ENCODE measurements at places on chromosomes 2 and 18.

- peaks cover 14% of the 10 kb centered on the region for H3K36me3 ChIP-seq
- no peak overlapping the region for H3K27ac ChIP-seq
- H3K4me1 ChIP-seq, result no peaks in the 10 kb centered on the region
- no peak overlapping the region for H3K4me3 ChIP-seq
- DNase-seq, result no peak
These were observed 14.6 kb downstream of the ZNF519 start for GRCh38 chr18:14117606-14118005.

GRCh38 chr18:79754022-79754761, 43.5 kb upstream of the KCNG2 start:
- no peaks in the 10 kb centered on the region for H3K27me3 ChIP-seq
- DNase-seq, result no peak
- no peaks in the 10 kb centered on the region for H3K4me1 ChIP-seq
- H3K4me3 ChIP-seq, result no peak overlapping the region

GRCh38 chr2:111705711-111706336, 178.2 kb downstream of the ANAPC1 start:
- H3K36me3 ChIP-seq, result no peaks in the 10 kb centered on the region
- peaks cover 68% of the 10 kb centered on the region for H3K4me1 ChIP-seq
- no peaks in the 10 kb centered on the region for H3K27me3 ChIP-seq
- H3K27ac ChIP-seq, result peak overlapping the region; percentile 97
- H3K4me3 ChIP-seq, result no peak overlapping the region

- H3K36me3 ChIP-seq, result no peaks in the 10 kb centered on the region
- H3K27ac ChIP-seq, result no peak overlapping the region
- no peaks in the 10 kb centered on the region for H3K27me3 ChIP-seq
These were observed 16.3 kb upstream of the PKDCC start for GRCh38 chr2:42031281-42032223.

GRCh38 chr2:240127911-240128607, 8.0 kb downstream of the COPS9 start:
- H3K27me3 ChIP-seq, result no peaks in the 10 kb centered on the region
- no peak overlapping the region for H3K4me3 ChIP-seq
- H3K4me1 ChIP-seq, result no peaks in the 10 kb centered on the region
- no peak for DNase-seq
- no peak overlapping the region for H3K27ac ChIP-seq

- H3K27me3 ChIP-seq, result no peaks in the 10 kb centered on the region
- no peak overlapping the region for H3K4me3 ChIP-seq
- DNase-seq, result no peak
- H3K27ac ChIP-seq, result no peak overlapping the region
These were observed 50.8 kb upstream of the FANCL start for GRCh38 chr2:58291726-58292438.

DNA sequence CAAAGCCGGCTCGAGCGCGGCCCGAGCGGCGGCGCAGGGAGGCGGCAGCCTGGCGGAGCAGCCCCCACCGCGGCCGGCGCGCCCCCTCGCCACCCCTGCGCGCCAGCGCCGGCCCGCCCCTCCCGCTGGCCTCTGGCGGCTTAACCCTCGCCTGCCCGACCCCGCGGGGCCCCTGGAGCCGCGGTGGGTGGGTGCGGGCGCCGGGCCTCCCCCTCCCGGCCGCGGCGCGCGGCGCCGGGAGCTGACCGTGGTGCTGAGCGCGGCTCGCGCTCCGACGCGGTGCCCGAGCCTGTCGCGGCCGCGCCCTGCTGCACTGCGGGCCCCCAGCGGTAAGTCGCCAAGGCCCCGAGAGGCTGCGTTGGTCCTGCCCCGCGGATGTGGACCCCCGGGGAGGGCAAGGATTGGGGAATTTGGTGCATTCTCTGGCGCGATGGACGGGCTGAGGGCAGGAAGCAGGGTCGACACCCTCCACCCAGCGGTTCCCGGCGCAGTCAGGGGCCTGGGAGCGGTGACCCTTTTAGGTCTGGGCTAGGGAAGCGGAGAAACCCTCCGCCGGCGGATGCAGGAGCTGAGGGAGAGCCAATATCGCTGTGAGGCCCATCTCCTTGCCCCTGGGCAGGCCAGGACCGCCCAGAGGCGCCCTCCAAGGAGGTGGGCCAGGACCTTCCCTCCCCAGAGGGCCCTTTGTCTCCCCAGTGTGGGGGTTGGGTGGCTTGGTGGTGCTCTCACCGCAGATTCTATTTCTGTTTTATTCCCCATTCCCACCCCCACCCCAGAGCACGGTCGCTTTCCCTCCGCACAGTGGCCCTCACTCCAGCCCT, 923 bp downstream of the AMER3 start:
- DNase-seq, result peak; percentile 91
- H3K4me1 ChIP-seq, result peaks cover 16% of the 10 kb centered on the region
- H3K27me3 ChIP-seq, result peaks cover 74% of the 10 kb centered on the region
- no peaks in the 10 kb centered on the region for H3K36me3 ChIP-seq

GRCh38 chr18:5496305-5496704, 47.5 kb downstream of the EPB41L3 start:
- no peak overlapping the region for H3K4me3 ChIP-seq
- H3K4me1 ChIP-seq, result no peaks in the 10 kb centered on the region
- DNase-seq, result no peak
- no peaks in the 10 kb centered on the region for H3K36me3 ChIP-seq

DNA sequence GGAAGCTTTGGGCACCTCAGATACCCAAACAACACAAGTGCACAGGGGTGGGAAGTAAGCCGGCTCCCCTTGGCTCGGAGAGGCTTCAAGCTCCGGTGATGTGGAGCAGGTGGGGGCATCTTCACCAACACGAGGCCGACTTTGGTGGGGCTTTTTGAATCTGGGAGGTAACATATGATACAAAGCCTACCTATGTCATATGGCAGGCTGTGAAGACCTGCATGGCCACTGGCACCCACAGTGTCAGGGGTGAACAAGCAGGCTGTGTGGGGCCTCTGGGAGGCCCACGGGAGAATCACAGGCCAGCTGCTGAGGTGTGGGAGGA, 109.0 kb downstream of the EIPR1 start:
- peaks cover 97% of the 10 kb centered on the region for H3K27me3 ChIP-seq
- H3K4me3 ChIP-seq, result no peak overlapping the region
- peaks cover 14% of the 10 kb centered on the region for H3K4me1 ChIP-seq
- no peak overlapping the region for H3K27ac ChIP-seq
- no peaks in the 10 kb centered on the region for H3K36me3 ChIP-seq

- no peak overlapping the region for H3K4me3 ChIP-seq
- no peaks in the 10 kb centered on the region for H3K4me1 ChIP-seq
- no peaks in the 10 kb centered on the region for H3K36me3 ChIP-seq
- DNase-seq, result no peak
- H3K27me3 ChIP-seq, result no peaks in the 10 kb centered on the region
- H3K27ac ChIP-seq, result no peak overlapping the region
These were observed 659.5 kb downstream of the TSN start for GRCh38 chr2:122414902-122415301.

DNA sequence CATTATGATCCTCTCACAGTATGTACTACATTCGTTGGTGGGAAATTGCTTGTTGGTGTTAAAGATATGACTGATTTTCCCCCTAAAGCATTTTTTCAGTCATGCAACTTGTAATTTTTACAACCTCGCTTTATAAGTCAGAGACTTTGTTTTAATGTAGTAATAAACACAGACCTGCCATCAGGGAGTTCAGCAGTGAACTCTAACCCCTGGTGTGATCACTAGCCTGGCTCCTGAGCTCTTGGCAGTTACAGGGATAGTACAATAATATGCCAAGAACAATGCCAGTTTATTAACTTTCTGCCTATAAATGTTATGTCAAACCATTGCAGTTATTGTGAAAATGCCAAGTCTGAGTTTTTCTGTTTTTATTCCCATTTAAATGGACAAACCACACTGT, 93.8 kb downstream of the EDAR start:
- H3K27ac ChIP-seq, result no peak overlapping the region
- H3K4me1 ChIP-seq, result no peaks in the 10 kb centered on the region
- H3K4me3 ChIP-seq, result no peak overlapping the region
- H3K36me3 ChIP-seq, result no peaks in the 10 kb centered on the region
- DNase-seq, result no peak

GRCh38 chr2:186827862-186828492, 21.0 kb downstream of the ZSWIM2 start:
- H3K36me3 ChIP-seq, result no peaks in the 10 kb centered on the region
- H3K27me3 ChIP-seq, result no peaks in the 10 kb centered on the region
- H3K4me3 ChIP-seq, result no peak overlapping the region
- DNase-seq, result no peak
- H3K27ac ChIP-seq, result no peak overlapping the region
- no peaks in the 10 kb centered on the region for H3K4me1 ChIP-seq

- H3K27me3 ChIP-seq, result no peaks in the 10 kb centered on the region
- H3K4me3 ChIP-seq, result no peak overlapping the region
- H3K36me3 ChIP-seq, result no peaks in the 10 kb centered on the region
- DNase-seq, result no peak
- H3K27ac ChIP-seq, result no peak overlapping the region
These were observed 33.1 kb downstream of the CHN1 start for GRCh38 chr2:174971868-174972781.

DNA sequence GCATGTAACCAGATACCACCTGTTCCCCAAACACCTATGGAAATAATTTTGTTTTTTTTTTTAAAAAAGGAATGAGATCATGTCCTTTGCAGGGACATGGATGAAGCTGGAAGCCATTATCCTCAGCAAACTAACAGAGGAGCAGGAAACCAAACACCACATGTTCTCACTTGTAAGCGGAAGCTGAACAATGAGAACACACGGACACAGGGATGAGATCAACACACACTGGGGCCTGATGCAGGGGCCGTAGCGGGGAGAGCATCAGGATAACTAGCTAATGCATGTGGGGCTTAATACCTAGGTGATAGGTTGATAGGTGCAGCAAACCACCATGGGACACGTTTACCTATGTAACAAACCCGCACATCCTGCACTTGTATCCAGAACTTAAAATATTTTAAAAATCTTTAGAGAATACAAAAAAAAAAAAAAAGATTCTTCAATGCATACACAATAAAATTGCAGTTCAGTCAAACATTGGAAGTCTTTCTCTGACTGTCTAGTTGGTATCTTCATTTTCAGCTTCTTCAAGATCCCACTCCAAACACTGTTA, 11.6 kb upstream of the CASP10 start:
- H3K36me3 ChIP-seq, result no peaks in the 10 kb centered on the region
- no peak overlapping the region for H3K4me3 ChIP-seq
- no peak for DNase-seq
- no peaks in the 10 kb centered on the region for H3K4me1 ChIP-seq

- H3K4me1 ChIP-seq, result peaks cover 30% of the 10 kb centered on the region
- peak; percentile 69 for DNase-seq
- H3K27ac ChIP-seq, result no peak within 1 kb of the TSS
- H3K4me3 ChIP-seq, result peak within 1 kb of the TSS; percentile 42
- H3K36me3 ChIP-seq, result no peaks in the 10 kb centered on the region
- peaks cover 42% of the 10 kb centered on the region for H3K27me3 ChIP-seq
These were observed at the start of gene LHCGR for GRCh38 chr2:48755473-48755872. LHCGR (minus strand) TSS chr2:48755724; CDS start chr2:48755671, 53 bp downstream.

DNA sequence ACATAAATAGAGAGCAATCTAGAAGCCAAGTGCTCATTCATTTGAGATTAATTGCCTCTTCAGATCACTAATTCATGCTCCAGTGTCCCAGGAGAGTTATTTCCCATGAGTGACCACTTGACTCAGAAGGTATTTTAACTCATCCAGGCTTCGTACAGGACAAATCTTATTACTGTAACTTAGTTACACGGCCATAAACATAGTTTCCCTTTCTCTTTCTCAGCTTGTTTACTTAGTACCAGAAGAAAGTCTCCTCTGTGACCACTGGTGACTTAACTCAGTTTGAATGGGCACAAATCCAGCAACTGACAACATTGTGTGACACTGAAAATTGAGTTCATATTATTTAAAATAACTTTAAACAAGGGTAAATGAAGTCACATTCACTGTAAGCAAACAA, 25.3 kb downstream of the MMADHC start:
- no peaks in the 10 kb centered on the region for H3K4me1 ChIP-seq
- H3K27ac ChIP-seq, result no peak overlapping the region
- no peak overlapping the region for H3K4me3 ChIP-seq

GRCh38 chr2:185802926-185803325, 64.3 kb downstream of the FSIP2 start:
- no peaks in the 10 kb centered on the region for H3K27me3 ChIP-seq
- no peak for DNase-seq
- no peak overlapping the region for H3K27ac ChIP-seq
- no peak overlapping the region for H3K4me3 ChIP-seq
- no peaks in the 10 kb centered on the region for H3K4me1 ChIP-seq

DNA sequence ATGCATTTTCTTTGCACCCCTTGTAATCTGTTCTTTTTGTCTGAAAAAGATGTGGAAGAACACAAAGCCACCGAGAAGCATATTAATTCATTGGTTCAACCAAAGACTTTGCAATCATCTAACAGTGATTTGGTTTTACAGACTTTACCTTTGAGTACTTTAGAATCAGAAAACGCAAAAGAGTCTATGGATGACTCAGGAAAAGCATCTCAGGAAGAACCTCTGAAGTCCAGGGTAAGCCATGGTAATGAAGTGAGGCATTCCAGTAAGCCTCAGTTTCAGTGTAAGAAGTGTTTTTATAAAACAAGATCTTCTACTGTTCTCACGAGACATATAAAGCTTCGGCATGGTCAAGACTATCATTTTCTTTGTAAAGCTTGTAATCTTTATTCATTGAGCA, 35.2 kb downstream of the ZNF407 start:
- H3K36me3 ChIP-seq, result no peaks in the 10 kb centered on the region
- H3K4me3 ChIP-seq, result no peak overlapping the region
- H3K4me1 ChIP-seq, result no peaks in the 10 kb centered on the region

- H3K27me3 ChIP-seq, result no peaks in the 10 kb centered on the region
- DNase-seq, result no peak
- H3K4me3 ChIP-seq, result no peak overlapping the region
- peaks cover 27% of the 10 kb centered on the region for H3K4me1 ChIP-seq
These were observed 8.9 kb downstream of the BIN1 start for GRCh38 chr2:127097841-127098651.

- no peaks in the 10 kb centered on the region for H3K4me1 ChIP-seq
- H3K36me3 ChIP-seq, result no peaks in the 10 kb centered on the region
- peak; percentile 80 for DNase-seq
These were observed 80.4 kb downstream of the LPIN2 start for GRCh38 chr18:2932247-2933181.

DNA sequence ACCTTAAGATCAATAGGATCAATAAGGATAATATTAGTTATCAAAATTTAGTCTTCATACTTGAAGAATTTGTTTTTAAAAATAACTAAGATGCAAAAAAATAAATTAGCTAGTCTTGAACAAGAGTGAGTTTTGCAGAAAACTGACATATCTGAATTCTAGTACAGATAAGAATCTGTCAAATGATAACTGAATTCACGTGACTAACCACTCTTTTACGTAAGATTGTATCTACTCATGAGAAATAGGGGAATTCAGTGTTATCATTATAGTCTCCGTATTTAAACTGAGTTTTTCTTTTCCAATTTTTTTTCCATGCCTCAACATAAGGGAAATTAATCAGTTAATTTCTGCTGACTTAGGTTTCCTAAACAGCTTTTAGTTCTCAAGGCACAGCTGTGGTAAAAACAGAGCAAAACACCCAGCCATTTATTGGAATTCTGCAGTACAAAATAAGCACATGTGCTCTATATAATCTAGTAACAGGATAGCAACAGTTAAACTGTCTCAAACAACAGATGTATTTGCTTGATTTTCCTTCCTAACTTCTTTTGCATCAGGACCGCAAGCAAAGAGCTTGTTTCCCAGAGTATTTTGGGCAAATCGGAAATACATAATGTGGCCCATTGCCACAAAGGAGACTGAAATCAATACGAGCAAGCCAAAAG, 19.1 kb downstream of the SLC40A1 start:
- H3K36me3 ChIP-seq, result no peaks in the 10 kb centered on the region
- H3K4me1 ChIP-seq, result no peaks in the 10 kb centered on the region
- no peak for DNase-seq
- no peaks in the 10 kb centered on the region for H3K27me3 ChIP-seq
- H3K4me3 ChIP-seq, result no peak overlapping the region
- no peak overlapping the region for H3K27ac ChIP-seq

GRCh38 chr18:3903337-3903736, 453.4 kb downstream of the TGIF1 start:
- peaks cover 21% of the 10 kb centered on the region for H3K4me1 ChIP-seq
- H3K36me3 ChIP-seq, result no peaks in the 10 kb centered on the region
- no peaks in the 10 kb centered on the region for H3K27me3 ChIP-seq
